ENCODE measurements at places on chromosomes 2 and 18.

DNA sequence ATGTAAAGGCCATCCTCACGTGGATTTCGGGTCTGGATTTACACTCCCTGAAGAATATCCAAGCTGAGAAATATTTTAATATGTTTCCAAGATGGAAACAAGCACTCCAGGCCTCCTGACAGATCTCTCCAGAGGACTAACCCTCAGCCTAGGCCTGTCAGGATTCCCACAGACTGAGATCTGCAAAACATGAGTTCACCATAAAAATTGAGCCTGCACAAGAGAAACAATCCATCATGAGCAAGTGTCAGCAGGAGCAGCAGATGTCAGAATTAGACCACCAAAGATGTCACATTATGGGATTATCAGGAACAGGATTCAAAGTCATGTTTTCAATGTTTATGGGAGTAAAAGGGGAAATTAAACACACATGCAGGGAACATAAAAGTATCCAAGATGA lies 191.3 kb downstream of the TFCP2L1 start:
- DNase-seq = no peak

GRCh38 chr2:23250371-23250770 lies 134.6 kb upstream of the KLHL29 start:
- DNase-seq = no peak

DNA sequence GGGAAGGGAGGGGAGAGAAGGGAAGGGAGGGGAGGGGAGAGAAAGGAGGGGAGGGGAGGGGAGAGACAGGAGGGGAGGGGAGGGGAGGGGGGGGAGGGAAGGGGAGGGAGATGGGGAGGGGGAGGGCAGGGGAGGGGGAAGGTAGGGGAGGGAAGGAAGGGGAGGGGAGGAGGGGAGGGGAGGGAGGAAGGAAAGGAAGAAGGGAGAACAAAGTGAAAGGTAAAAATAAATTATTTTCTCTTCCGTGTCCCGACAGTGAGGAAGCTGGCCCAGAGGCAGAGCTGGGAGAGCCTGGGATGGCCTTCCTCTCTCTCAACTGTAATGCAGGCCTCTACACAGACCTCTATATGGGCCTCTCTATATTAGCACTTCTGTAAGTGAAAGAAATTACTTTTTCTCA lies 53.2 kb downstream of the CD226 start:
- DNase-seq = no peak

DNA sequence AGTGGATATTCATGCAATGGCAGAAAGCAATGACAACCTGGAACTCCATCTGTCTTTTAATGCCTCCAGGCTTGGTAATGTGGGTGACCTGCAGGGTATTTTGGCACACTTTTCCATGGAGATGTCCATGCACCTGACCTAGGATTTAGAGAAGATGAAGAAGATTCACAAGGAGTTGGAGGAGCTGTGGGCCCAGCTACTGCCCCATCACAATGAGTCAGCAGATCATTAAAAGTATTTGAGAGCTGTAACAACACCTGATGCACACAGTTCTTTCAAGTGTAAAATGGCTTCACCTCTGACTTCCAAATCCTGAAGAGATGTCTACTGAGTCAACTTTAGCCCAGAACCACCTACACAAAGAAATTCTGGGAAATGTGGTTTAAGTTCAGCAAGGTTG lies 22.1 kb upstream of the OSR1 start:
- no peak for DNase-seq

GRCh38 chr18:28208712-28209265 lies 31.9 kb upstream of the CDH2 start:
- no peak for DNase-seq

DNA sequence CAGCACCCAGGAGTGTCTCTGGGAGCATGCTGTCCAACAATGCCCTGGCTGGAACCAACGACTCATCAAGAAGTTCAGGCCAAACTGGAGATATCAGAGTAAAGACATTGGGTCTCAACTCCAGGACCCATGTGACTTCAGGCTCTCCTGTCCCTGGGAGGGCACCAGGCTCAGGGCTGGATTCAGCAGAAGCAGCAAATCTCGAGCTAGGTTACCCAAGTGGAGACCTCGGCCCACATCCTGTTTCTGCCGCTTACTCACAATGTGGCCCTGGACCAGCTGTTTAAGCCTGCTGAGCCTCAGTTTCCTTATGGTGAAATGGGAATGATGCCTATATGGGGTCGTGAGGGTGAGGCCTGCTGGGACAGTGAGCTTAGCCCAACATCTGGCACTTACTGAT lies 9.3 kb upstream of the OTOF start:
- no peak for DNase-seq

DNA sequence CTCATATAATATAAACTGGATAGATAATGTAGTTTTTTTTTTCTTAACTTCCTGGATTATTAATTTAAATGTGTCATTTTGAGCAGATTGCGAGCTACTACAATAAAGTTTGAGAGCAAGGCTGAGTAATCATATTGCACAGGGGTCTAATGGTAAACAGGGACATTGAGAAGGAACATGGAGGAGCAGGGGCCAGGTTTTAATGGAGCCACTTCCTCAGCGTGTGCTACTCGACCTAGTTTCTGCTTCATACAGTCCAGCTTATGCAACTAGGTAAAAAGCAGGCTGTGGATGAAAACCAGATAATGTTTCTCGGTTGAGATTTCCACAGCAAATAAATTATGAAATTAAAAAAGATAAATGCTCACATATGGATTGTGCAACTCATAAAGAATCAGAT lies 1915.7 kb upstream of the CELF4 start:
- no peak for DNase-seq

DNA sequence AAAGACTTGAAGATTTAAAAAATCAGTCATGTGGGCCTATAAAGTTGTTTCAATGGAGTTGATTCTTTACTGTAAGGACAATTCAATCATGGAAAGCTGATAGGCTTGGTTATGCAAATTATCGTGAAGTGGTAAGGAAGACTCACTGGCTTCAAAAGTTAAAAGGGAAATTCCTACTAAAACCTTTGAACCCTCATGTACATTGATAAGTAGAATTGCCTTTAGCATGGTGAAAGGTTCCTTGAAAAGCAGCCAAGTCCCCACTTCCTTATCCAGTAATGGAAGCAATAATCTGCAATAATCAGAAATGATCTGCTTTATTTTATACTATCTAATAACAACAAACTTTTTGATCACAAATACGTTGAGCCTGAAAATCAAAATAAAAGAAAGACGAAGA lies 14.4 kb upstream of the CCL20 start:
- DNase-seq = no peak

DNA sequence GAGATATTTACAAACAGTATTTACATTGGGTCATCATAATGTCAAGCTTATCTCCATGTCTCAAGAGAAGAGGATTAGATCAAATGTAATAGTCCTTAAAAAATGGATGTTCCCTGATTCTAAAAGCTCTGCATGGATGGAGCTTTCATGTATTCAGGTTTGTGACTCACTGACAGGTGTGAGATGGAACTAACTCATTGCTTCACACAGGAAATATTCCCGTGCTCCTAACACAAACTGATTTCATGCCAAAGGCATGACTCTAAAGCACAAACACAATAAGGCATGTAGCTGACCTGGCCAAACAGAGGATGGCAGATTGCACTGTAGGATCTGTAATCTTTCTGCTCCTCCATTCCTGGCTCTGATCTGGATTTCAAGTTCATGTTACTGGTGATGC lies 110.0 kb downstream of the ALK start:
- no peak for DNase-seq

DNA sequence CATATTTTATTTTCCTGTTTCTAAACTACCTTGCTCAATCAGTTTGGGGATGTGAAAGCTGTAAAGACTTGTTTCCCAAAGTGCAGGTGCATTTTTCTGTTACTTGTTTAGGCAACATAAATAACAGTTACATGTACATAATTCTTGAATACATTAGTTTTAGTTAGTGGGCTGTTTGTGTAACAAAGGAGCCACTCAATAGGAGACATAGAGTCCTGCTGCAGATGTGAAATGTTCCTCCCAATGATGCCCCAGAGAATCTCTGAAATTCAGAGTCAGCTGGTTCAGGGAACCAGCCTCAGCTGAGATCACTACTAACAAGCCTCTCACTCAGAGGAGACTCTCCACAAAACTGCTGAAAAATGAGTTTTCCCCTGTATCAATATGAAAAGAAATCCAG lies 91.5 kb upstream of the TWSG1 start:
- no peak for DNase-seq

DNA sequence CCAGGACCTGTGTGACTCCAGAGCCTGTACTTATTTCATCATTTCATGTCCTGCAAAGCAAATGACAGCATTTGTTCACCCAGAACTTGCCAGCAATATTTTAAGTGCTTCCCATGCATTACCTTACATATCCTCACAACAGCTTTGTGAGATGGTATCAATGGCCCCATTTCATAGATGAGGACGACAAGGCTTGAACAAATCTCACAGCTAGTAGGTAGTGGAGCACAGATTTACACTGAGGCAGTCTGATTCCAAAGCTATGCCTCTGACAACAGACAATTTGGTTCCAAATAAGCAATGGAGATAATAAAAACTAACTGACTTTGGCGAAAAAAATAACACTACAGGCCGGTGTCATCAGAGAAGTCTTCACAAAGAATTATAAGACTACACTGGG lies 33.5 kb downstream of the LRP2 start:
- DNase-seq = no peak

GRCh38 chr2:9663008-9663879 lies 32.4 kb upstream of the YWHAQ start:
- no peak for DNase-seq

DNA sequence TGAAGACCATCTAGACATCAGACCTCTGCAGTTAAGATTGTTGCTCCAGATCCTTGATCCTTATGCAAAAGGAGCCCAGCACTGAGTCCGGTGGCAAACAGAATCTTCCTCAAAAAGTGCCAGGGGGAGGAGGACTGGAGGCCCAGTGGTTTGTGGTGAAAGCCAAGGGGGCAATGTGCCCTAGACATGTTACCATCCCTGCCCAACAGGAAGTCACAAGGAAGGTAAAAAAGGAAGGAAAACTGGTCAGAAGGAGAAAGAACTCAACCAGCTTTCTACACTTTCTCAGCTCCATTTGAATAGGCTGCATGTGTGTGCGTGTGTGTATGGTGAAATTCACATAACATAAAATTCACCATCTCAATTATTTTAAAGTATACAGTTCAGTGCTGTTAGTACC lies 25.0 kb upstream of the KDM3A start:
- DNase-seq = no peak

DNA sequence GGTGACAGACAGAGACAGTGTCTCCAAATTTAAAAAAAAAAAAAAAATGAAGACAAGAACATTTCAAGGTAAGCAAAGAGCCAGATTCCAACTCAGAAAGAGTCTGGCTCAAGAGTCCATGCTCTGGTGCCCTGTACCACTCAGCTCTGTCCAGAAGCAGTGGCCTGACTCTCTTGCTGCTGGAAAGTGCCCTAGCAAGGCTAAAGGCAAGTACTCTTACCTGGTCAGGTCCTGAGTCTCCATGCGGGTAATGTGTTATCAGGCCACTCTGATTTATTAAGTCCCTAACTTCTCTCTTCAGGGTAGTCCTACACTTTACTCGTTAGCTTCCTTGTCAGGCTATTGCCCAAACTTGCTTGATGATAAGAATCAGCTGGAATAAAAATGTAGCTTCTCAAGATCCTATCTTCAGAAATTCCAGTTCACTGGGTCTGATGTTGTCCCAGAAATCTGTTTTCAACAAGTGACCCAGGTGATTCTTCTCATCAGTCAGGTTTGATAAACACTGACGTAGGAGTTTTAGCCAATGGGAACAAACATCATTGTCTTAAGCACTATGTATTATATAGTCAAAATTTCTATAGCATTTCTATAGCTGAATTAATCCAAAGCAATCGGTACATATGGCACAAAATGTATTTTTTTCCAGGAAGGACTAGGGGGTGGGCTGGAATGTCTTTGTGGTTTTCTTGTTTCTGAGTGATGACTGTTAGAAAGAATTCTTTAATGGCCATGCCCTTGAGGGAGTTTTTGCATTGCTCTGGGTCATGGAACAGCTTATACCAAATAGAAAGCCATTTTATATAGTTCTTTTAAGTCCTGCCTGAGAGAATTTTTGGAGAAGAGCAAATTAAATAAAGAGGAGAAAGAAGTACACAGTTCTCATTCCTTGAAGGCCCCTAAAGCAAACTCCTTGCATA lies 139.9 kb upstream of the DNMT3A start:
- DNase-seq = no peak

DNA sequence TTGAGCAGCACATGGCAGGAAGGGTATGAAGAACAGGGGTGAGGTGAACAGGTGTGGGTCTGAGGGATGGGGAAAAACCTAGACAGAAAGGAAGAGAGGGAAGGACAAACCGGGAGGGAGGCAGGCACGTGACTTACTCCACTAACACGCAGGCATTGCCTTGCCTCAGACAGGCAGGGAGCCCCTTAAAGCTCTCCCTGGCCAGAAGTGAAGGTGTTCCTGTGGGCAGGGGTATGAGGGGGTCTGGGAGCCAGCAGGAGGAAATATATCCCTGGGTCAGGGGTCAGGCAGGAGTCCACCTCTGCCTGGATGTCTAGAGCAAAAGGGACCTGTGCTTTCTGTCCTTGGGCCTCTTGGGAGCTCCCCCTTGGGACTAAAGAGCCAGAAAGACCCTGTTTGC lies 135.3 kb upstream of the EPAS1 start:
- no peak for DNase-seq

DNA sequence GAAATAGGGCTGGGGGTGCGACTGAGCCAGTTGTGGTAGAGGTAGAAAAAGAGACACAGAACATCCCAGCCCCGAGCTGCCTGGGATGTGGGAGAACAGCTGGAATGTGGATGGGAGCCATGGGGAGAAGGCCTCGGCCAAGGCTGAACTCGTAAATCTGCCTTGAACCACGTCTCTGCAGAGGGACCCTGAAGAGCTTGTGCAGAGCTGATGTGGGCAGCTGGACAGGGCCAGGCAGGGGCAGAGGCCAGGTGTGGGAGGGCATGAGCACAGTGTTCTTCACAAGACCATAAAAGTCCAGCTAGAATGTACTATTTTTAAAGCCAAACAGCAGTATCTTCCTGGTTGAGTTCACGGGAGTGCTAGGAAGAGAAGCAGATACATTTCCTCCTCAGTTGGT lies 5.7 kb downstream of the TCF23 start:
- no peak for DNase-seq

- DNase-seq = no peak
These were observed 89.3 kb upstream of the TEX51 start for GRCh38 chr2:126809340-126809739.

GRCh38 chr2:39647104-39647765 lies 18.5 kb upstream of the TMEM178A start:
- DNase-seq = peak; percentile 23

DNA sequence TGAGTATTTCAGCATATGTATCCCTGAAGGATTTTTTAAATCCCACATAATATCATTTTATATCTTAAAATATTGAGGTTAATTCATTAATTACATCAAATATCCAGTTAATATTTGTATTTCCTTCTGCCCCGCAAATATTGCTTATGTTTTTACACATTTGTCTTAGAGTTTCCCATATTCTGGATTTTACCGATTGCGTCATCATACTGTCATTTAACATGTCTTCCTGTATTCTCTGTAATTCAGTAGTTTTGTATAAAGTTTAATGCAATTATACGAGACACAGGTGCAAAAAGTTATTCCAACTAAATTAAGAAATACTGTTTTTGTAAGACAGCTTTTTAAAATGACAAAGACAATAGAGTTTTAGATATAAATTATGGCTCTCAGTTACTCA lies 33.5 kb upstream of the UBXN4 start:
- no peak for DNase-seq

- DNase-seq = no peak
These were observed 215.7 kb downstream of the MCFD2 start for GRCh38 chr2:46699934-46700256.

All from iPS DF 19.7 (cell line).